Aorta (tissue), 5 donors: ENCODE measurements at places on chromosomes 6 and 20.

GRCh38 chr6:41427642-41428335 lies 92.4 kb downstream of the NCR2 start:
- DNase-seq = peak; percentile 79
- H3K4me1 ChIP-seq = no peaks in the 10 kb centered on the region
- H3K27me3 ChIP-seq = no peaks in the 10 kb centered on the region
- H3K36me3 ChIP-seq = no peaks in the 10 kb centered on the region
- peak overlapping the region; percentile 63 for H3K4me3 ChIP-seq

- H3K4me3 ChIP-seq = no peak overlapping the region
- H3K27ac ChIP-seq = no peak overlapping the region
- no peaks in the 10 kb centered on the region for H3K27me3 ChIP-seq
These were observed 22.1 kb downstream of the SLC35A1 start for GRCh38 chr6:87494761-87495422.

- H3K4me1 ChIP-seq = no peaks in the 10 kb centered on the region
- peak; percentile 91 for DNase-seq
- H3K36me3 ChIP-seq = no peaks in the 10 kb centered on the region
- no peaks in the 10 kb centered on the region for H3K27me3 ChIP-seq
- H3K27ac ChIP-seq = no peak within 1 kb of the TSS
These were observed at the start of gene KHDRBS2 for GRCh38 chr6:62285612-62286469. TSS of gene KHDRBS2 (minus strand) at chr6:62286225.

DNA sequence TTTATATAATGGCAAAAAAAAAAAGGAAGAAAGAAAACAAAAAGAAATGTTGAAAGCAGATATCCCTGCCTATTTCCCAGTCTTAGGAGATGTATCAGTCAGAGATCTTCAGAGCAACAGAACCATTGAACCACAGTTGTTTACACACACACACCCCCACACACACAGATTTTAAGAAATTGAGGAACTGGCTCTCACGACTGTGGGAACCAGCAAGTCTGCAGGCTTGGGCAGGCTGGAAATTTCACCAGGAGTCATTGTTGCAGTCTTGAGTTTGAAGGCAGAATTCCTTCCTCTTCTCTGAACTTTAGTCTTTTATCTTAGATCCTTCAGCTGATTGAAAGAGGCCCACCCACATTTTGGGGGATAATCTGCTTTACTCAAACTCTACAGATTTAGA lies 380.9 kb downstream of the CDKAL1 start:
- H3K4me1 ChIP-seq = peaks cover 2% of the 10 kb centered on the region
- H3K27ac ChIP-seq = no peak overlapping the region
- H3K27me3 ChIP-seq = no peaks in the 10 kb centered on the region
- DNase-seq = no peak
- H3K4me3 ChIP-seq = no peak overlapping the region
- H3K36me3 ChIP-seq = no peaks in the 10 kb centered on the region

DNA sequence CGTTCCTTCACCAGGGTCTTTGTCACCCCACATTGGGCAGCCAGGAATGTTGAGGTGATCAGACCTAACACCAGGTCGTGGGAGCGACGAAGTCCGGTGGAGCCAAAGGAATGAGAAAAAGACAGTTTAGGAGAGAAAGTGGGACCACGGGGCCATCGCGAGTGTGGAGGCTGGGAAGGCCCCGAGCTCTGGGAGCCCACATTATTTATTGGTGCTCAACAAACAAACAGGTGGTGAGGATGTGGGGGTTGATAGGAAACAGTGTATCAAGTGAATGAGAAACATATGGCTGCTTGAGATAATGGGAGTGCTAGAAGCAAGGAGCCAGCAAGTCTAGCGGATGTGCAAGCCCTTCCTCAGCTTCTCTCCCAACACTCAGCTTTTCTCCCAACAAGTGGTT lies 287.1 kb upstream of the SGK1 start:
- H3K4me1 ChIP-seq = no peaks in the 10 kb centered on the region
- H3K36me3 ChIP-seq = no peaks in the 10 kb centered on the region
- no peaks in the 10 kb centered on the region for H3K27me3 ChIP-seq
- no peak overlapping the region for H3K4me3 ChIP-seq
- no peak overlapping the region for H3K27ac ChIP-seq

DNA sequence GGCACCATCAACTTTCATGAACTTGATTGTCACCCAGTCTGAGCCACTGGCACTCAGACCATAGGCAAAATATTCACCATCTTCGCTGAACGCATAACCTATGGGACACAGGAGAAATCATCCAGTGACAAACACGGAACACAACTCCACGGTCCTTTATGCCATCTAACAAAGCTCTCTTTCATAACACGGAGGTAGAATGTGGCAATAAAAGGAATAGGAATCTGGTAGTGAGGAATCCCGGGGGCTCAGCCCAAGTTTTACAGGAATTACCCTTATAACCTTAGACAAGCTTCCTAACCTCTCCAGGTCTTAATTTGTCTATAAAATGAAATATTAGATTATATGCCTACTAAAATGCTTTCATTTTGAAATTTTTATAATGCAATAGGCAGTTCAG lies 29.4 kb downstream of the PREP start:
- peaks cover 7% of the 10 kb centered on the region for H3K36me3 ChIP-seq
- H3K27ac ChIP-seq = no peak overlapping the region
- DNase-seq = no peak
- no peaks in the 10 kb centered on the region for H3K27me3 ChIP-seq
- no peak overlapping the region for H3K4me3 ChIP-seq
- H3K4me1 ChIP-seq = no peaks in the 10 kb centered on the region

DNA sequence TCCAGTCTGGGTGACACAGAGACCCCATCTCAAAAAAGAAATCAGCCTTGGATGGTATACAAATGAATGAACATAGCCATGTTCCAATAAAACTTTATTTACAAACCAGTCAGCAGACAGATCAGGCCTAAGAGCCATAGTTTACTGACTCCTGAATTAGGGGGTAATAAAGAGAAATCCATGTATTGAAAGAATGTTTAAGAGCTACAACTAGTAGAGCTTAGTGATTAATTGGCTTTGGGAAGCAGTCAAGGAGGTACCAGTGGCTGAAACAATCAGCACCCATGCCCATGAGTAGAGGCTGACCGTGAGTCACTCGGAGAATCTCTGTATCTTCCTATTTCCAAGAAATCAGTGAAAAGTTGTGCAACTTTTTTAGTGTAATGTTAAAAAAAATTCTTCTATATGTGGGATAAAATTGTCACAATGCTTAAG lies 223.6 kb upstream of the RREB1 start:
- H3K36me3 ChIP-seq = no peaks in the 10 kb centered on the region
- H3K27ac ChIP-seq = no peak overlapping the region
- H3K4me3 ChIP-seq = no peak overlapping the region
- DNase-seq = no peak
- no peaks in the 10 kb centered on the region for H3K4me1 ChIP-seq
- no peaks in the 10 kb centered on the region for H3K27me3 ChIP-seq

- no peaks in the 10 kb centered on the region for H3K4me1 ChIP-seq
- no peak overlapping the region for H3K27ac ChIP-seq
- no peak for DNase-seq
- no peaks in the 10 kb centered on the region for H3K36me3 ChIP-seq
- H3K4me3 ChIP-seq = no peak overlapping the region
These were observed 188.4 kb downstream of the TBX18 start for GRCh38 chr6:84576029-84576428.

DNA sequence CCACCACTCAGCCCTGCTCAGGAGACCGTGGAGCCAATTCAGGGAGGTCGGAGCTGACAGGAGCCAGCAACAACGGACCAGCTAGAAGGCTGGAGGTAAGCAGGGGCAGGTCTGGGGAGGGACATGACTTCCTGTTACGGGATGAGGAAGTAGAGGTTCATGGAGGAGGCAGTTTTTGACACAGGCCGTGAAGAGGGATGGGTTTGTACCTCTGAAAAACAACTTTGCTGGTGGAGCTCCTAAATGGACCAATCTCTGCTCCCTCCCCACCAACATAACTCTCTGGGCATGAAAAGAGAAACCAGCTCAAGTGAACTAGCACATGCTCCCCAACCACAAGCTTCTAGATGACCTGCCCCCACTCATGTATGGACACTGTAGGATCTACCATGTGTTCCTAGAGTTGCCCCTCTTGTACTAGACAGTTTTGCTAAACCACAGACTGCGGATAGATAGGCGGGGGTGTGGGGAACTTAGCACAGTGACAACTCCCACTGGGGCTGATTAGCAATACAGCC lies 31.4 kb downstream of the RALGAPA2 start:
- H3K27ac ChIP-seq = no peak overlapping the region
- no peaks in the 10 kb centered on the region for H3K27me3 ChIP-seq
- no peak for DNase-seq
- H3K36me3 ChIP-seq = no peaks in the 10 kb centered on the region

- no peak overlapping the region for H3K4me3 ChIP-seq
- no peaks in the 10 kb centered on the region for H3K36me3 ChIP-seq
- H3K27ac ChIP-seq = no peak overlapping the region
- no peak for DNase-seq
These were observed 30.9 kb downstream of the SCML4 start for GRCh38 chr6:107793191-107793590.

DNA sequence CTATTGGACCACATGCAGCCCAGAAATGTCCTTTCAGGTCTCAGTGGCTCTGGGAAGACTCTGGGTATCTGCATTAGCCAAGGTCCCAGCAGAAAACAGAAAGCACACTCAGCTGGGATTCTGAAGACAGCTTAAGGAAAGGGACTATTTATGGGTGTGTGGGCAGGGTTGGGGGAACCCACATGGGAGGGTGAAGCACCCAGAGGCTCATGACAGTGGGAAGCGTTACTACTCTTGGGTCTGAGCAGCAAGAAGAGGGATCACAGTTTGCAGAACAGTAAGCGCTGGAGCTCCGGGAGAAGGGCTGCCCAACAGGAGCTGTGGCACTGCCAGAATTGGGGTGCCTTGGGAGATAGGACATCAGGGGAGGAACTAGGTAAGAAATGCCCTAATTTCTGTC lies 12.4 kb upstream of the CDC5L start:
- no peaks in the 10 kb centered on the region for H3K27me3 ChIP-seq
- H3K36me3 ChIP-seq = no peaks in the 10 kb centered on the region
- no peaks in the 10 kb centered on the region for H3K4me1 ChIP-seq
- H3K27ac ChIP-seq = no peak overlapping the region
- H3K4me3 ChIP-seq = no peak overlapping the region

GRCh38 chr6:63941747-63942470 lies 306.3 kb downstream of the PHF3 start:
- no peaks in the 10 kb centered on the region for H3K4me1 ChIP-seq
- no peak overlapping the region for H3K4me3 ChIP-seq
- DNase-seq = no peak
- no peaks in the 10 kb centered on the region for H3K36me3 ChIP-seq

DNA sequence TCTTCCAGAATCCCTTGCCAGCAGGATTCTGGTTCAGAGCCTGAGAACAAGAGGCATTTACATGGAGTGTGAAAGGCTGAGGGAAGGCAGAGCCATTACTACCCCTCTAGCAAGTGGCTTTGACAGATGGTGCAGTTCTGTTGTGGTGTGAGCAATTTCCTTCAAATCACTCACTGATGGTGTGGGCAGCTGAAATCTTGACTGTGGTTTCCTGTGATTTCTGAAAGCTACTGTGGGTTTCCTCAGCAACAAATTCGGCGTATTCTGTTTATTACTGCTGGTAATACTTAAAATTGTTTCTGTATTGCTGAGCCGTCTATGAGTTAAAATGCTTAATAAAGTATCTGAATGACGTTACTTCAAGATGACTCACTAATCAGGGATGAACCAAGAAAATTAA lies 181.5 kb upstream of the TCF21 start:
- H3K4me1 ChIP-seq = peaks cover 5% of the 10 kb centered on the region
- no peaks in the 10 kb centered on the region for H3K27me3 ChIP-seq
- H3K4me3 ChIP-seq = no peak overlapping the region
- no peaks in the 10 kb centered on the region for H3K36me3 ChIP-seq

DNA sequence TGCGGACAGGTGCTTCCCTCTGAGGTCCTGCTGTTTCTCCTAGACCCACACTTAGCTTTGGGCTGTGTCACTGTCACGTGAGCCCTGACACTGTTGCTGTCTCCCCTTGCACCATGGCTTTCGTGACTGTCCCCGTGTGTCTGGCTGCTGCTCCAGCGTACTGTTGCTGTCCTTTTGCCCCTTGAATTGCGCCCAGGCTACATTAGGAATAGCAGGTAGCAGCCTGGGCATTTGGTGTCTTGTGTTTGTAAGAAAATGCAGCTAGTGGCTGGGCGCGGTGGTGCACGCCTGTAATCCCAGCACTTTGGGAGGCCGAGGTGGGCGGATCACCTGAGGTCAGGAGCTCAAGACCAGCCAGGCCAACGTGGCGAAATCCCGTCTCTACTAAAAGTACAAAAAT lies 46.1 kb downstream of the GMPR start:
- H3K27me3 ChIP-seq = no peaks in the 10 kb centered on the region
- DNase-seq = no peak
- H3K4me1 ChIP-seq = no peaks in the 10 kb centered on the region
- no peak overlapping the region for H3K27ac ChIP-seq
- no peak overlapping the region for H3K4me3 ChIP-seq

DNA sequence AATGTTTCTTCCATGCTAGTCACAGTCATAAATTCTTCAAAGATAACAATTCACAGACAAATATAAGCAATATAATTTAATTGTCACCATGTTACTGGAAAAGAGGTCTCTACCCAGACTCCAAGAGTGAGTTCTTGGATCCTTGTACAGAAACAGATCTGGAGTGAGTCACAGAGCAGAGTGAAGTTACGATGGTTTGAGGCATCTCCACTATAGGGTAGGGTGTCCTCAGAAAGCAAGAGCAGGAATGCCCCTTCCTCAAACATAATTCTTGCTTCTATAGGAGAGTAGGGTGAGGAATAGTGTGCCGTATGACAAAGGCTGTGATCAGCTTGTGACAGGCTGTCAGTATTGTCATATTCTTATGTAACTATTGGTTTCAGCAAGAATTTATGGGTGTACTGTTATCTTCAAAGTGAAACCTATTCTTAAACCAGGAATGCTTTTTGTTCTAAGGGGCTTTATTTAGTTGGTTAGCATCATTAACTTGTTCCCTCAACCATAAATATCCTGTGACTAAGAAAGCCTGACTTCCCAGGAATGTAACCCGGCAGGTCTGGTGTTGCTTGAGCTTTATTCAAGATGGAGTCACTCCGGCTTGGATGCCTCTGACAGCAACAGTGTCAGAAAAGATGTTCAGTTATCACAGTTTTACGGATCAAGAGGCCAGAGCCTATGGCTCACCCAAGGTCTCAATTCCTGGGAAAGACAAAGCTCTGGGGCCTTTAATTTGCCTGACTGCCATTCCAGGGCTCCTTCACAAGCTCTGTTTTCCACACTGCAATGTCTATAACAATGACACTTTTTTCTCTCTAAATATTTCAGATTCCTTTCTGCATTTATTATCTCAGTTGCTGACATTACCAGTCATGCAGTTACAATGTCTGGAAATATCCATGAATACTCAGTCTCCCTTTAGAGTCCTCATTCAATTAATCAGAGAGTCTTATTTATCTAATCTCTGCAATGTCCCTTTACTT lies 298.6 kb downstream of the C6orf118 start:
- DNase-seq = no peak
- no peaks in the 10 kb centered on the region for H3K4me1 ChIP-seq
- H3K4me3 ChIP-seq = no peak overlapping the region

DNA sequence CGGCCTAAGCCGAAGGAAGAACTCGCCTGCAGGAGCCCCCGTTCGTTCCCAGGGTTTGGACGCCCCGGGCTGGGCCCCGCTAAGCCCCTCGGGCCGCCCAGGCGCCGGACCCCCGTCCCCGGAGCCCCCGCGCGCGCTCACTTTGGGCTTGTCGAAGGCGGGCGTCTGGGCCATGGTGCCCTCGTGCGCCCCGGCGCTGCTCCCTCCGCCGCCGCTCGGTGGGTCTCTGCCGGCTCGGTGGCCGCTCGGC lies 140 bp downstream of the ADA start:
- H3K36me3 ChIP-seq = no peaks in the 10 kb centered on the region
- H3K27ac ChIP-seq = no peak overlapping the region
- no peak for DNase-seq
- no peaks in the 10 kb centered on the region for H3K4me1 ChIP-seq
